ENCODE measurements at places on chromosomes 4 and X.

DNA sequence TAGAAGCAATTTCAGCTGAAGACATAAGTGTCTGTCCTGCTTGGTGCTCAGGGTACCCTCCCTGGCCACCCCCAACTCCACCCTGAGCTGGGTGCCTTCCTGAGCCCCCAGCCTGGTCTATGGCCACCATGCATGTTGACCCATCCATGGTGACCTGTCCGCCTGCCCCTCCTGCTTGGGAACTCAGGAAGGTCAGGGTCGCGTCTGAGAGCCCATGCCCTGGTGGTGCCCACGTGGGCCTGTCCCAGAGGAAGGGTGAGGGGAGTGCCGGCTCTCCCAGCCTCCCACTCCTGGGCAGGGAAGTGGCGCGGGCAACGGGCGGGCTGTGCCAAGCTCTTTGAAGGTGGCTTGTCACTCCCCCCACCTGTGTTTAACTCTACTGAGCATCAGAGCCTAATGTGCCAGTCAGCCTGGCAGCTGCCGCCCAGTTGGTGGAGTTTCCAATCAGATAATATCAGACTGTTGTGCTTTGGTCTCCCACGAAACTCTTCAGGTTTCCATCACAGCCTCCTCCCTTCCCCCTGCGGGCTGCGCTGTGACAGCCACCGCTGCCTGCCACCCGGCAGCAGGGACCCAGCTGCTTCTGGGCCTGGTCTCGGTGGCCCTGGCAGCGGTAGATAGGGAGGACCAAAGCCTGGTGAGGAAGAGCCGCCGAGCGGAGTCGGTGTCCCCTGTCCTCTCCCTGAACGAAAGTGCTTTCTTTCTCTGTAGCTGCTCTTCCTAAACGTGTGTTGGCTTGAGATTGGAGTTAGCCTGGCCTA is 4.8 kb downstream of the SH3BP2 start:
- no peak for DNase-seq

GRCh38 chr4:92455951-92456350 is 152.2 kb downstream of the GRID2 start:
- DNase-seq = no peak

DNA sequence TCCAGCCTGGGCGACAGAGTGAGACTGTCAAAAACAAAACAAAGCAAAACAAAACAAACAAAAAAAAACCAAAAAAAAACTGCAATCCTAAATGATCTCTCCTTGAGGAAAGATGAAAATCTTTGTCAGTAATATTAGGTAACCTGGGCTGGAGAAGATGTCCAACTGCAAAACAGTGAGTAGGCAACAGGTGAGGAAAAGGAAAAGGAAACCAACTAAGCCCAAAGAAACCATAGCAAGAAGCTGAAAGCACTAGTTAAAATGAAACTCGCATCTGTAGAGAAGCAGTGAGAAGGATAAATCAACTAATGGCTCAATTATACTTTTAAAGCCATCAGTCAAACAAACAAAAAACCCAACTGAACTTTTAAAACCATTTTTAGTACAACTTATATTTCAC is 54.2 kb downstream of the ENOX2 start:
- DNase-seq = no peak

- DNase-seq = no peak
Measured at GRCh38 chr4:955161-955921, 18.0 kb downstream of the DGKQ start.

- DNase-seq = no peak
Measured at GRCh38 chr4:156901871-156902270, 69.7 kb downstream of the PDGFC start.

DNA sequence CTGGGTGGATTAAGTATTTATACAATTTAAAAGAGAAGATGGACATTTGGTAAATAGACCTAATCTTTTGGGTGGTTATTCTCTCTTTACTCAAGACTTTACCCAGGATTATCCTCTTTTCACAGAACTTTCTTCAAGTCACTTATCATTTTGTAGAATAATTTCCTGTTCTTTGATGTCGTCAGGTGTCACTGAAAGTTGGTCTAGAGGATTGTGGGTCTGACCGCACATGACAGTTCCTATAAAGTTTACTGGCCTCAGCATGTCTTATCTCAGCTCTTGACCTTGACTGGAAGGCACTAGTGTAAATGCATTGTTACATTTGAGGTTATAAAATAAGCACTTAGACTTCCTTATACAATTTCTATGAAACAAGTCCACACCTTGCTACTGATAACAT is 139.9 kb upstream of the SLC4A4 start:
- DNase-seq = no peak

GRCh38 chrX:64389489-64389888 is 5.8 kb downstream of the MTMR8 start:
- no peak for DNase-seq

DNA sequence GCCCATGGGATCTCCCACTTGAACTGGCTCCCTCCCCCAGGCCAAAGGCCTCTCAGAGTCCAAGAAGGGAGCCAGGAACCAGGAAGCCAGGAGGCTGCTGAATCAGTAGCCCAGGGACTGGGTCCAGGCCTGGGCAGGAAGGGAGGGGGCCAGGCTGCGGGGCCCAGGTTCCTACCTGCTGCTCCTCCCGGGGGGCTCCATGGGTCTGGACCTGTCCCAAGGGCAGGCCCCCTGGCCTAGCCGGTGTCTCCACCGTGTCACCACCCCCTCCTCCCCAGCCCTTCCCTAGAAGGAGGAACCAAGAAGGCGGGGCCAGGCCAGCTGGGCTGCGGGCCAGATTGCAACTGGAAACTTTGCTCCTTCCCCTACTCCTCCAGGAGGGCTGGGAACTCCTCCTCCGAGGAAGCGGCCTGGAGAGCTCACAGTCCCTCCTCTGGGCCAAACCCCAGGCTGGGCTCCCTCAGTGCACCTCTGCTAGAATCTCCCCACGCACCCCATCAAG is at the start of gene IQSEC2:
IQSEC2 (minus strand) TSS at position 264 of the 502 bp plus-strand sequence.
- peak; percentile 94 for DNase-seq

DNA sequence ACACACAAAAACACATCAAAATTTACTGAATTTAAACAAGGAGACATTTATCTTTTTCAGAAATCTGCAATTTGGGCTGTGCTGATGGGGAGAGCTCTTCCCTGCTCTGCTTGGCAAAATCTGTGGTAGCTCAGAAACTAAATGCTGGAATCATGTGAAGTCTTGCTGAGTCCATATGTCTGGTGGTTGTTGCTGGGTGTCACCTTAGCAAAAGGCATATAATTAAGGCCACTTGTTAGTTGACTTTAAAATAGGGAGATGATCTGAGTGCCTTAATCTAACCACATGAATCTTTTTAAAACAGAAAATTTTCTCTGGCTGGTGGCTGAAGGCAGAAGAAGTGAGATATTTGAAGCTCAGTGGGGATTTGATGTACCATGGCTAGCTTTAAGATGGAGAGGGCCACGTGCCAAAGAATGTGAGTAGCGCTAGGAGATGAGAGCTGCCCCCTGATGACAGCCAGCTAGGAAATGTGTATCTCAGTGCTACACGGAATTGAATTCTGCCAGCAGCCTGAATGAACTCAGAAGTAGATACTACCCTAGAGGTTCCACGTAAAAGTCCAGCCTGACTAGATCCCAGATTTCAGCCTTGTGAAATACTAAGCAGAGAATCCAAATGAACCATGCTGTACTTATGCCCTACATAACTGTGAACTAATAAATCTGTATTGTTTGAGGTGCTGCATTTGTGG is 7.6 kb upstream of the GUF1 start:
- DNase-seq = peak; percentile 16

- DNase-seq = no peak
Measured at GRCh38 chr4:133484287-133484686, 335.2 kb downstream of the PCDH10 start.

GRCh38 chrX:145003443-145003842 is 243.9 kb upstream of the SPANXN1 start:
- DNase-seq = no peak

DNA sequence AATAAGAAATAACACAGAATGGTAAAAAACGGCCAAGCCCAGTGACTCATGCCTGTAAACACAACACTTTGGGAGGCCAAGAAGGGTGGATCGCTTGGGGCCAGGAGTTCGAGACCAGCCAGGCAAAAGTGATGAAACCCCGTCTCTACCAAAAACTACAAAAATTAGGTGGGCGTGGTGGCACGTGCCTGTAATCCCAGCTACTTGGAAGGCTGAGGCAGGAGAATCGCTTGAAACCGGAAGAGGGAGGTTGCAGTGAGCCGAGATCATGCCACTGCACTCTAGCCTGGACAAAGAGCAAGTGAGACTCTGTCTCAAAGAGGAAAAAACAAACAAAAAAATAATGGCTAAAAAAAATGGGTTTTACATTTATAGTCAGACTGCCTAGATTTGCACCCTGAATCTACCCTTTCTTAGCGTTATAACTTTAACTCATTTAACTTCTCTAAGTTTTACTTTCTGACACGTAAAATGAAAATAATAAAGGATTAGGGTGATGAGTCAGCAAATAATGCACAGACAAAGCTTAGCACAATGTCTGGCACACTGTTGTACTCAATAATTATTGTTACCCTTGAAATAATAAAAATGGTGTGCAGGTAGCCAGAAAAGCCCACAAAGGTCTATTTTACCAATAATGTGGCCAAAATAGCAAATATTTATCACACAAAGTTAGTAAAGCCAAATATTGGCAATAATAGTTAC is 55.0 kb downstream of the ATP11C start:
- DNase-seq = no peak

GRCh38 chr4:8920969-8921368 is 49.3 kb upstream of the HMX1 start:
- DNase-seq = no peak

GRCh38 chrX:20739038-20739745 is 472.5 kb upstream of the RPS6KA3 start:
- no peak for DNase-seq

DNA sequence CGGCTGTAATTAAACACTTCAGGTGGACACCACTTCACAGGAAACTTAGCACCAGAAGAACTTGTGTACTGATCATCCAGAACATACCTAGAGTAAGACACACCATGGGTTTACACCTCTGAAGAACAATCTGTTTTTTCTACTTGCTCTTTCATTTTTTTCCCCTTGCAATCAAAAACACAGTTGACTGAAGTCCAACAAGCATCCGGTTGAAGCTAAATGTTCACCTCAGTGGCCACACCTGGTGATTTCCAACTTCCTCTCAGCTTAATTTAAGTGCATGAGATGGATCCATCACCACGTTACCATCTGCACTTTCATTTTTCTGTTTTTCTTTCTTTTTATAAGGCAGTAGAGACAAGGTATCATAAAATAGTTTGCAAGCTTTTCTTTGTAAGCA is 4.9 kb upstream of the TXK start:
- no peak for DNase-seq

DNA sequence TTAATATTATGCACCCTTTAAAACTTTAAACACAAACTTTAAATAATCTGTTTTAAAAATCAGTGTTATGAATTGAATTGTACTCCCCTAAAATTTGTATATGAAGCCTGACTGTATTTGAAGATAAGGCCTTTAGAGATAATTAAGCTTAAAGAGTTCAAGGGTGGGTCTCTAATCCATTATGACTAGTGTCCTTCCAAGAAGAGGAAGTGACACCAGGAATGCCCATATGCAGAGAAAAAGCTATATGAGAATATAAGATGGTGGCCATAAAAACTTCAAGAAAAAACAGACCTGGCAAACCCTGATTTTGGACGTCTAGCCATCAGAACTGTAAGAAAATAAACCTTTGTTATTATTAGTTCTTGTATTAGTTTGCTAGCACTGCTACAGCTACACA is 29.0 kb downstream of the UGT2A2 start:
- DNase-seq = no peak

GRCh38 chrX:115030625-115031024 is 13.2 kb upstream of the IL13RA2 start:
- no peak for DNase-seq

DNA sequence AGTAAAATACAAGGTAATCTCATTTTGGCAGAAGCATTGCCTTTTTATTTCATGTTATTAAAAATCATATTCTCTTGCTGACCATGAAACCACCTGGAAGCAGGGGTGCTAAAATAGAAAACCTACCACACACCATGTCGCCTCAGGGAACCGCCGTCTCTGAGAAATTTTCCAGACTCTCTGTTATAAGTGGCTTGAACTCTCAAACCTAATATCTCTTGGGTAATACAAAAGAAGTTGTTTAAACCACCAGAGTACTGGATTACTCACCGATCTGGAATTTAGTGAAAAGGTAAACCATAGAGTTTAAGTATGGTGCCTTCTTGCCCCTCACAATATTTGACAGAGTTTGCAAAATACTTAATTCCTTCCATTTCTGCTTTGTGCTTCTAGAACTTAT is 27.7 kb downstream of the ENPP6 start:
- no peak for DNase-seq

GRCh38 chr4:48493452-48494100 is 3.5 kb downstream of the ZAR1 start:
- DNase-seq = no peak

DNA sequence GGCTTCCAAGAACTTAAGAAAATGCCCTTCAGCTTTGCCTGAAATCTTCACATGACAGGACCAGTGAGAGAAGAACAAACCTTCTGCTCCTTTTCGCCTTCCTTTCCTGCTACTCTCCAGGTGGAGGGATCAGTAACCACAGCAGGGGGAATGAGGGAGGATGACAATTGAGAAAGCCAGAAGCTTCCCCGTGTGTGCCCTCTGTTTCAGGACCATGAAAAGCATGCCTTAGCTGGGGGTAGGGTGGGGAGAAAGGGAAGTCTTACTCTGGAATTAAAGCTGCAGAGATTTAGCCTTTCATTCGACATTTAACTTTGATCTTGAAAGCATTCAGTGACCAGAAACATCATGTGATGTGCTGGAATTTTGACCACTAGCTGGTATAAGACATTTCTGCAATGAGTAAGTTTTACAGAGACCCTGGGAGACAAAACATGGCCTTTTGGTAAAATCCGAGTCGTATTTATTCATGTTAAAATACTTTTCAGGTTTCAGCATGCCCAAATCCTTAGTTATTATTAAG is 10.6 kb upstream of the PUDP start:
- DNase-seq = no peak

- no peak for DNase-seq
Measured at GRCh38 chrX:14194711-14195110, 165.0 kb upstream of the GEMIN8 start.

- DNase-seq = no peak
Measured at GRCh38 chrX:18002791-18003190, 141.7 kb upstream of the RAI2 start.

- DNase-seq = no peak
Measured at GRCh38 chrX:10972706-10973105, 138.4 kb upstream of the HCCS start.

DNA sequence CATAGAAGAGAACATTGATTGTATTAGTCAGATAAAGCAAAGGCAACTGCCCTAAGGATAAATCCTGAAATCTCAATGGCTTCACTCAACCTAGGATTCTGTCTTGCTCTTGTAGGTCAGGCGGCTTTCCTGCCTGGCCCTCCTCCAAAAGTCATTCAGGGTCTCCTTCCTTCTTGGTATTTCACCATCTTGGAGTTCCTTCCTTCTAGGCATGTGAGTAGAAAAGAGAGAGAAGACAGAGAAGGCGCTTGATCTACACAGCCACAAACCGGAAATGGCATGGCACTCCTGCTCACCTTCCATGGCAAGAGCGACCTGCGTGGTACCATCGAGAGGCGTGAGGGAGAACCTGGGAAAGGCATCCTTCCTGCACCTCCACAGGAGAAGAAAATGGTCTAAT is 45.3 kb upstream of the HELT start:
- no peak for DNase-seq

GRCh38 chr4:71217688-71218087 is 121.1 kb upstream of the SLC4A4 start:
- DNase-seq = no peak

GRCh38 chr4:146342600-146343192 is 128.4 kb downstream of the REELD1 start:
- no peak for DNase-seq

All from right cardiac atrium (tissue), 5 donors.